CD4-positive, alpha-beta T cell treated with Interleukin-4 for 4 hours (primary cell): ENCODE measurements at places on chromosomes 13 and 19.

GRCh38 chr19:18776736-18777135 lies 14.4 kb downstream of the COMP start:
- no peak for DNase-seq

- no peak for DNase-seq
Observed at GRCh38 chr13:113794086-113794485, 35.1 kb downstream of the TMEM255B start.

- no peak for DNase-seq
Observed at GRCh38 chr13:25848812-25849745, 202.7 kb downstream of the SHISA2 start.

DNA sequence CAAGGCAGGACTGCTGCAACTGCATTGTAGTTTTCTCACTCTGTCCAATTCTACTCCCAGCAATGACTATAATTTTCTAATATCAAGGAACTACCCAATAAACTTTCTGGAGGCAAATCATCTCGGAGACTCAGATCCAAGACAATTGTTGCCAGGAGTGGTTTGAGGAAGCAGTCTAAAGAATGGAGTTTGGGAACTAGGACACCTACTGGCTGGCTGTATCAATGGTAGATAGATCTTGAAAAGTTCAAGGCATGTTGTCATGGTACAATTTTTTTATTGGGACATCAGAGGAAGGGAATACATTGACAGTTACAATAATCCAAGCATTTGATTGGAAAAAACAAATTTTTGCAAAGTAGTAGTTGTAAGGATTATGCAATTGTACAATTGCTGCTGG lies 648.3 kb upstream of the SLITRK6 start:
- no peak for DNase-seq
